ENCODE measurements at places on chromosomes 5 and 9. TPM values are rescaled to one million over a fixed set of nuclear protein-coding genes. Genes with fewer than 3 reads are reported as not detected.

Gene MAML1
- total RNA-seq, result 25.3 TPM

DNA sequence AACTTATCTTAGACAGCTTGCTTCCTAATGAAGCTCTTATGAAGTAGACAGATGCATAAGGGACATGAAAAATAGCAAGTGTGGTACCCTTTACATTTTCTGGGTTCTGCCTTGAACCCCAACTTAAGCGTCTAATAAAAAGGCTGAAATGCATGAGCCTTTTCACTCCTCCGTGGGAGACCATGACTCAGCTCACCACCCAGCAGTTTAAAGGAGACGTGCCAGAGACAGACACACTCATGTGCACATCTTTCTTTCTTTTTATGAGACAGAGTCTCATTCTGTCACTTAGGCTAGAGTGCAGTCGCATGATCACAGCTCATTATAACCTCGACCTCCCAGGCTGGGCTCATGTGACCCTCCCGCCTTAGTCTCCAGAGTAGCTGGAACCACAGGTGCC is 22.3 kb downstream of the CTXN3 start:
- H3K36me3 ChIP-seq, result no peaks in the 10 kb centered on the region
- no peaks in the 10 kb centered on the region for H3K27me3 ChIP-seq
- no peaks in the 10 kb centered on the region for H3K4me1 ChIP-seq
- H3K27ac ChIP-seq, result no peak overlapping the region
- H3K4me3 ChIP-seq, result no peak overlapping the region
- DNase-seq, result no peak

Gene IFNA21
- total RNA-seq, result not detected

DNA sequence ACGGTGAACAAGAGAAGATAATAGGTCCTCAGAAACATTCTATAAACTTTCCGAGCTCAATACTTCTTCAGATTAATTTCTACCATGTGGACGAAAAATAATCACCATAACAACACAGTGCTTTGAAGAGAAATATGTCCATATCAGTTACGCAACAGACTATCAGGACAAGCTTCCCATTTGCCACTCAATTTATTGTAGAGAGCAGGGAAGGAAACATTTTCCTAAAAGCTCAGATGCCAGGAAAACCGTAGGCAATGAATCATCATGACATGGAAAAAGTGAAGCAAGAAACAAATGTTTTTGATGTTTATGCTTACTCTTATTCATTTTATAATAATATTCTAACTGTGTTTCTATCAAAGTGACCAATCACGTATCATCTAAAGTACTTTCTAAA is 87.6 kb downstream of the S1PR3 start:
- H3K27ac ChIP-seq, result peak overlapping the region; percentile 61
- no peaks in the 10 kb centered on the region for H3K36me3 ChIP-seq
- no peak for DNase-seq
- H3K4me3 ChIP-seq, result no peak overlapping the region
- H3K27me3 ChIP-seq, result no peaks in the 10 kb centered on the region

DNA sequence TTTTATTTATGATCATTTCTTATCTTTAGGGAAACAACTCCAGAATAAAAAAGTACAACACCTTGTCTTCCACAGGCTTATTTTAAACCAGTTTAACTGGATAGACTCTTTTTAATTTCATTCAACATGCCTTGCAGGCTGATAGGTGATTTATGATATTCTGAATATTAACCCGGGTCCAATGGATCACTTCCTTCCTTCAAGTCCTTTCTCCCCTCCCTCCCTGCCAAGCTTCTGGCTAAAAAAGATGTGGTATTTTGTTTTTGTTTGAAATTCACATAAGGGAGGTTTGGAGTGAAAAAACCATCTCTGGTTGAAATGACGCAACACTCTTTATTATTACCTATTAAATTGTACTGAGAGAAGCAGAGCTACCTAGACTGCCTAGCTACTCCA is 265.3 kb downstream of the MLLT3 start:
- peaks cover 16% of the 10 kb centered on the region for H3K4me1 ChIP-seq
- no peak for DNase-seq
- H3K36me3 ChIP-seq, result peaks cover 3% of the 10 kb centered on the region
- peak overlapping the region; percentile 38 for H3K27ac ChIP-seq

- H3K36me3 ChIP-seq, result no peaks in the 10 kb centered on the region
- DNase-seq, result no peak
- H3K4me3 ChIP-seq, result no peak overlapping the region
- H3K4me1 ChIP-seq, result no peaks in the 10 kb centered on the region
- H3K27me3 ChIP-seq, result no peaks in the 10 kb centered on the region
- no peak overlapping the region for H3K27ac ChIP-seq
Measured at GRCh38 chr5:3310541-3311261, 284.9 kb upstream of the IRX1 start.

DNA sequence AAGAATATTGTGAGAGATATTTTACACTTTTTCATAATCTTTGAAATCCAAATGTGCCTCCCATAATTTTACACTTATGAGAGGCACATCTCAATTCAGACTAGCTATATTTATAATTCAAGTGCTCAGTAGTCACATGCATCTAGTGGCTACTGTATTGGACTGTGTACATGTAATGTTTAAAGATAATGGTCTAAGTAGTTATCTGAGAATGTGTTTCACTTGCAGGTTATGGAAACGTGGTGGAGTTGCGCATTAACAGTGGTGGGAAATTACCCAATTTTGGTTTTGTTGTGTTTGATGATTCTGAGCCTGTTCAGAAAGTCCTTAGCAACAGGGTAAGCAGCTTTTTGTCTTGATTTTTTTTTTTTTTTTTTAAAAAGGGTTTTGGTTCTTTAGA is 28.8 kb downstream of the G3BP1 start:
- DNase-seq, result no peak
- no peak overlapping the region for H3K4me3 ChIP-seq
- no peaks in the 10 kb centered on the region for H3K4me1 ChIP-seq
- H3K27ac ChIP-seq, result no peak overlapping the region
- no peaks in the 10 kb centered on the region for H3K27me3 ChIP-seq

Gene PFN3
- not detected for total RNA-seq

GRCh38 chr5:1641041-1641440 is 117.3 kb upstream of the LPCAT1 start:
- H3K4me1 ChIP-seq, result peaks cover 6% of the 10 kb centered on the region
- H3K27ac ChIP-seq, result no peak overlapping the region
- H3K36me3 ChIP-seq, result no peaks in the 10 kb centered on the region
- H3K4me3 ChIP-seq, result no peak overlapping the region
- H3K27me3 ChIP-seq, result no peaks in the 10 kb centered on the region

Gene HTR1A
- total RNA-seq, result not detected

- H3K27ac ChIP-seq, result peak overlapping the region; percentile 20
- DNase-seq, result no peak
- no peaks in the 10 kb centered on the region for H3K36me3 ChIP-seq
Measured at GRCh38 chr9:72592502-72593403, 71.3 kb downstream of the TMC1 start.

- no peak overlapping the region for H3K27ac ChIP-seq
- no peaks in the 10 kb centered on the region for H3K36me3 ChIP-seq
- no peaks in the 10 kb centered on the region for H3K27me3 ChIP-seq
- DNase-seq, result no peak
- no peaks in the 10 kb centered on the region for H3K4me1 ChIP-seq
Measured at GRCh38 chr9:121684381-121685145, 33.1 kb downstream of the DAB2IP start.

DNA sequence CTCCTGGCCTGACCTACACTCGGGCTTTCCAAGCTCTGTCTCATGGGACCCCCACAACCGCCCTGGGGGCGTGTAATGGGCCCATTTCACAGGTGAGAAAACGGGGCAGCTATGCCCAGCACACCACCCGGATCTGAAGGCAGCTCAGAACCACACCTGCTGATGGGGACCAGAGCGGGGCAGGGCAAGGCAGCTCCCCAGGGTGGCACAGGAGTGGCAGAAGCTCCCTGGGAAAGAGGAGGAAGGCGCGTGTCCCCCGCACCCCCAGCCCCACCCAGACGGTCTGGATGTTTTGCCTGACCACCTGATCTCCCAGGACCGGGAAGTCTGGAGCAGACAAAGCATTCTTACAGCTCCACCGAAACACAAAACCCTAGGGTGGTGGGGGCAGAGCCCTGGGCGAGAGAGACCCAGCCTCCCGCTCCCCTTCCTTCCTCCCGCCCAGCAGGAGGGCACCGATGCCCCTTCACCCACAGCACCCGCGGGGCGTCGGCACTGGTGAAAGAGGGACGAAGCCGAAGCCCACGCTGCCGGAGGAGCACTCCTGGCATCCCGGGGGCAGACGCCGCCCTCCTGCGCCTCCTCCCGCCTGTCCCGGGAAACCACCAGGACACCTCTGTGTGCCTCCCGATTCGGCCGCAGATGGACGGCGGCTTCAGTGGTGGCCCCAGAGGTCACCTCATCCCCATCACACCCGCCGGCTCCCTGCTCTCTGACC is 14.5 kb downstream of the NOTCH1 start:
- no peak for DNase-seq
- no peak overlapping the region for H3K27ac ChIP-seq
- H3K27me3 ChIP-seq, result no peaks in the 10 kb centered on the region
- H3K4me1 ChIP-seq, result peaks cover 94% of the 10 kb centered on the region
- no peak overlapping the region for H3K4me3 ChIP-seq

DNA sequence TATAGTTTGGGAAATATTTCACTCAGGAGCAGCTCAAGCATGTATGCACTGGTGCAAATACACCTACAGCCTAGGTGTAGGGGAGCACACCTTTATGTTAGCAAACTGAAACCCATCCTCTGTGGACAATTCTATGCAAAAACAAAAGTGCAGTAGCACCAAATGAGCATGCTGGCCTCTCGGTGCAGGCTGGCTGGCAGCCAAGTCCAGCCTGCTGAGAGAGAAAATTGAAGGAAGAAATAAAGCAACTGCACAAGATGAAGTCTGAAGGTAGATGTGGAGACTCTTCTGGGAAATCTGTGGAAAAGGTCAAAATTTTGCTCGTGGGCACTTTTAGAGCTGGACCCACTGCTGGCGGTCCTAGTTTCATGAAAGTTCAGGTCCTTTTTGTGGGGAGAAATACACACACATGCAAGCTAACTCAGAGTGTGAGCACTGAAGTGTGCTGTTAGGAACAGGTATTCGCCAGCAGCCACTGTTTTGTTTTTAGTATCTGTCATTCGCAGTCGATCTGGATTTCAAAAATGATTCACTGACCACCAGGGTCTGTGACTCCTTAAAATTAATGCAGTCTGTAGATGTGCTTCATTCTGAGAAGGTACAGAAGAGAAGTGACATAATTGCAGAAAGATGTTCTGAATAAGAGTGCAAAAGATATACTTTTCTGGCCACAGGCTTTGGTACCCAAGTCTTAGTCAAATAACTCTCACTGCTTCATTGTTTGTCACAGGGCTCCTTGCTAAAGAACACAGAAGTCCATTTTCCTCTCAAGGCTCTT is 281.7 kb downstream of the PARP8 start:
- no peaks in the 10 kb centered on the region for H3K36me3 ChIP-seq
- H3K27me3 ChIP-seq, result no peaks in the 10 kb centered on the region
- no peak overlapping the region for H3K27ac ChIP-seq
- no peak overlapping the region for H3K4me3 ChIP-seq
- H3K4me1 ChIP-seq, result no peaks in the 10 kb centered on the region

DNA sequence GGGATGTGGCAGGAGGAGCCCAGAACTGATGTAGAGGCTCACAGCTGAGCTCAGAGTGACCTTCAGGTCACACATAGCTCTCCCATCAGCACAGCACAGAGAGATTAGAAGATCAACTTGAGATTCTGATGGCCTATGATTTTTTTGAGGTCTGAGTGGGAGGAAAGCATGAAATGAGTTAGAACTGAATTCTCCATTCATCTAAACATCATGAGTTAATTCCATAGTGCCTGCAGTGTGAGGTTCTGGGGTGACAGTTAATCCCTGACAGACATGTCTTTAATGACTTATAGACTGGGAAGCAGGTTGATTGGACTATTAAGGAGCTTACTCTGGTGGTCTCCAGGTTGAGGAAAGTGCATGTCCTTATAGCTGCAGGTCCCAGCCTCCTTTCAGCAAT is 22.4 kb downstream of the SLC22A5 start:
- H3K27me3 ChIP-seq, result no peaks in the 10 kb centered on the region
- peak overlapping the region; percentile 15 for H3K27ac ChIP-seq
- DNase-seq, result no peak
- H3K4me3 ChIP-seq, result no peak overlapping the region

GRCh38 chr9:33109097-33109496 is 32.6 kb upstream of the SMU1 start:
- H3K36me3 ChIP-seq, result peaks cover 31% of the 10 kb centered on the region
- no peaks in the 10 kb centered on the region for H3K27me3 ChIP-seq
- peaks cover 18% of the 10 kb centered on the region for H3K4me1 ChIP-seq
- no peak overlapping the region for H3K27ac ChIP-seq
- no peak for DNase-seq

Gene LCN1
- total RNA-seq, result not detected

DNA sequence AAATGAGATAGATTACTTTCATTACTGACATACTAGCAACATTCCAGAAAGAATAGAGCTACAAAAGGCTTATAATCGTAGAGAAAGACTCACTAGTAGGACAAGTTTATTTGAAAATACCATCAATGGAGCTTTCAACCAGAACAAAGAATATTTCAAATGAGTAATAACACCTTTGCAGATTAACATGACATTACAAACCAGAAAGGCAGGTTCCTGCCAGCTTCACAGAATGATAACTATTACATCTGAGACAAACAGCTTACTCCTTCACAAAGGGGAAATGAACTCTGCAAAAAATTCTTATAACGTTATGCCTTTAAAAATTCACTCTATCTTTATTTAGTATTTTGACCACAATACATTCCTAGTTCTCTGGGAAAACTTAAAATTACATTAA is 103.1 kb downstream of the EPB41L4A start:
- no peaks in the 10 kb centered on the region for H3K27me3 ChIP-seq
- DNase-seq, result no peak
- H3K4me3 ChIP-seq, result no peak overlapping the region
- H3K27ac ChIP-seq, result no peak overlapping the region
- H3K4me1 ChIP-seq, result peaks cover 29% of the 10 kb centered on the region

DNA sequence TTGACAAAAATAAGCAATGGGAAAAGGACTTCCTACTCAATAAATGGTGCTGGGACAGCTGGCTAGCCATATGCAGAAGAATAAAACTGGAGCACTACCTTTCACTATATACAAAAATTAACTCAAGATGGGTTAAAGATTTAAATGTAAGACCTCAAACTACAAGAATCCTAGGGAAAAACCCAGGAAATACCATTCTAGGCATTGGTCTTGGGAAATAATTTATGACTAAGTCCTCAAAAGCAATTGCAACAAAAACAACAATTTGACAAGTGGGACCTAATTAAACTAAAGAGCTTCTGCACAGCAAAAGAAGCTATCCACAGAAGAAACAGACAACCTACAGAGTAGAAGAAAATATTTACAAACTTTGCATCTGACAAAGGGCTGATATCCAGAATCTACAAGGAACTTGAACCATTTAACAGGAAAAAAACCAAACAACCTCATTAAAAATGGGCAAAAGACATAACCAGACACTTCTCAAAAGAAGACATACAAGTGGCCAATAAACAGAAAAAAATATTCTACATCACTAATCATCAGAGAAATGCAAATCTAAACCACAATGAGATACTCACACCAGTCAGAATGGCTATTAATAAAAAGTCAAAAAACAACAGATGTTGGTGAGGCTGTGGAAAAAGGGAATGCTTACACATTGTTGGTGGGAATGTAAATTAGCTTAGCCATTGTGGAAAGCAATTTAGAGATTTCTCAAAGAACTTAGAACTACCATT is 75.2 kb upstream of the CPEB4 start:
- no peak overlapping the region for H3K27ac ChIP-seq
- no peak for DNase-seq
- no peak overlapping the region for H3K4me3 ChIP-seq
- H3K36me3 ChIP-seq, result no peaks in the 10 kb centered on the region
- no peaks in the 10 kb centered on the region for H3K27me3 ChIP-seq
